ENCODE measurements at places on chromosomes 3 and 15.

- no peak for DNase-seq
Measured at GRCh38 chr3:117600112-117600511, 890.5 kb downstream of the TUSC7 start.

DNA sequence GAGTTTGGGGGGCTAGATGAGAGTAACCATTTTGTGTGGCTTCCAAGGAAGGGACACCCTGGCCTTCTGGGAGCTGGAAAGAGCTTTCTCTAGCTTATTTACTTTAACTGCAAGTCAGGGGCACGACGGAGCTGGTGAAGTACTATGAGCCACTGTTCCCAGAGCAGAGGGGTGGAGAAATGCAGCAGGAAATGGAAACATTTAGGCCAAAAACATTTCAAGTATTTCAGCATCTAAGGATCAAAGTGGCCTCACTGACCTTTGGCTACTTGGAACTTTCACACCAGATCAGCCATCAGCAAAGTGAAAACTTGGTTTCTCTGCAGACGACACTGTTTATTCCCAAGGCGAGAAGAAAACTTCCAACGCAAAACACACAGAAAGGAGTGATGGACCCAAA is 7.9 kb downstream of the DGKG start:
- no peak for DNase-seq

- no peak for DNase-seq
Measured at GRCh38 chr15:38876621-38877020, 312.0 kb upstream of the RASGRP1 start.

DNA sequence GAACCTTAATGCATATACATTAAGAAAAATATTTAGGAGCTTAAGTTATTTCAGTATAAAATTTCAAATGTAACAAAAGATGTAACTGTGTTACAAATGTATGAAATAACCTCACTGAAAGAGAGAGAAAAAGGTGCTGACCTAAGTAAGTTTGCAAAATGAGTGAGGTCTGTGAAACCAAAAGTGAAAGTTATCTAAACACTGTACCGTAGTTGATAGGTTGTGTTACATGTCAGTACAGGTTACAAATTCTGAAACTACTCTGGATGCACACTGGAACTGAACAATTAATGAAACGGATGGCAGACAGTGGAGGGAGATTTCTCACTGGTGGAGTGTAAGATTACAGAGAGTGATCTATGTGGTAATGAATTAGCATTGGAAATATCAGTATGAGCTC is 420.7 kb downstream of the ZNF385D start:
- no peak for DNase-seq

GRCh38 chr15:24862726-24863521 is 91.9 kb upstream of the SNRPN start:
- no peak for DNase-seq

- DNase-seq, result no peak
Measured at GRCh38 chr3:100325827-100326226, 8.7 kb upstream of the NIT2 start.

- no peak for DNase-seq
Measured at GRCh38 chr15:58676766-58677165, 72.7 kb downstream of the ADAM10 start.

Data from left renal pelvis (tissue), 4 donors.